Dorsolateral prefrontal cortex (tissue), 122 donors: ENCODE measurements at places on chromosomes 16 and 17. TPM values are rescaled to one million over a fixed set of nuclear protein-coding genes. Genes with fewer than 3 reads are reported as not detected.

Gene EVPLL
- not detected for total RNA-seq

Gene LASP1
- total RNA-seq, result 84.9 TPM

Gene USB1
- total RNA-seq, result 50.4 TPM

Gene SLC12A3
- 0.41 TPM for total RNA-seq

Gene SLC16A13
- total RNA-seq, result 0.98 TPM

Gene FXR2
- 67.0 TPM for total RNA-seq

Gene GP1BA
- not detected for total RNA-seq

Gene PAFAH1B1
- 317 TPM for total RNA-seq

Gene LITAFD
- total RNA-seq, result not detected
